ENCODE measurements at places on chromosomes 7 and 10. TPM values are rescaled to one million over a fixed set of nuclear protein-coding genes. Genes with fewer than 3 reads are reported as not detected.

Gene ASIC3
- total RNA-seq: 1.1 TPM

Gene KAZALD1
- total RNA-seq: 36.1 TPM

Gene OR6B1
- total RNA-seq: not detected

Gene NEUROD6
- not detected for total RNA-seq

Gene DPP6
- total RNA-seq: not detected

Gene CFAP70
- 0.32 TPM for total RNA-seq

Gene FAM237B
- total RNA-seq: not detected

Gene C10orf105
- not detected for total RNA-seq

Gene PRDX3
- 336 TPM for total RNA-seq

Gene VWDE
- total RNA-seq: 3.1 TPM

Gene SSC4D
- total RNA-seq: 0.37 TPM

Gene KIF11
- 40.2 TPM for total RNA-seq

Gene TUBAL3
- total RNA-seq: 1.6 TPM

Gene TMEM178B
- total RNA-seq: 10.9 TPM
